ENCODE measurements at places on chromosomes 5 and 9.
A peak's percentile ranks its signal among the peaks of the same experiment; 100 is the strongest.

DNA sequence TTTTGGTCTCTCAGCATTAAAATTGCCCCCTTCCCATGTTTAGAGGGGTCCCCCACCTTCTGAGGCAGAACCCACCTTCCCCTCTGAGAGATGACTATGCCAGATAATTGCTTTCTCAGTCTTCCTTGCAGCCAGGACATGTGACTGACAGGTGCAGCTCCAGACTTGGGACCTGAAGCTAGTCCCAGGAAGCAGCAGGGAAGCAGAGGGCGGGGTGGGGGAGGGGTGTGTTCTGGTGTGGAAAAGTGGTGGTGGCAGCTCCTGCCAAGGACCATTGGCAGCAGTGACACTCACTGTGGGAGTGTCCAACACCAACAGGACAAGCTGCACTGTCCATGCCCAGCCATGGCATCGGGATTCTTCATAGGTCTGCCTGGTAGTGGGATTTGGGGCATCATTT, 2.3 kb downstream of the EIF4E1B start:
- DNase-seq: peak; percentile 28

DNA sequence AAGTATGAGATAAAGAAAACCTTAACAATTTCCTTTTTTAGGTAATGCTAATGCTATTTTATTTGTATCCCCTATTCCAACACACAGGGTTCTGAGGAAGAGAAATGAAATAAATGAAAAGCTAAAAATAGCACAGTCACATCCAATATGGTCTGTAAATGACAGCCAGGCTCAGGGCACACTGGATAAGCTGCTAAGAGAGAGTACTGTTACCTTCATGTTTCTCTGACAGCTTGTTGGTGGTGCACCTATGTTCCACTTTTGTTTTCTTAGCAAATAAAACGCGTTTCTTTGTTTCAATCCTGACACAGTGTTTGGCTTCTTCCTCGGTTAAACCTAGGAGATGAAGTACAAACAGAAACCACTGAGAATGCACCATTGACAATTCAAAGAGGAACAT, 41.3 kb downstream of the C6 start:
- no peak for DNase-seq

GRCh38 chr9:112355427-112355897, 22.0 kb upstream of the PTBP3 start:
- DNase-seq: peak; percentile 5

DNA sequence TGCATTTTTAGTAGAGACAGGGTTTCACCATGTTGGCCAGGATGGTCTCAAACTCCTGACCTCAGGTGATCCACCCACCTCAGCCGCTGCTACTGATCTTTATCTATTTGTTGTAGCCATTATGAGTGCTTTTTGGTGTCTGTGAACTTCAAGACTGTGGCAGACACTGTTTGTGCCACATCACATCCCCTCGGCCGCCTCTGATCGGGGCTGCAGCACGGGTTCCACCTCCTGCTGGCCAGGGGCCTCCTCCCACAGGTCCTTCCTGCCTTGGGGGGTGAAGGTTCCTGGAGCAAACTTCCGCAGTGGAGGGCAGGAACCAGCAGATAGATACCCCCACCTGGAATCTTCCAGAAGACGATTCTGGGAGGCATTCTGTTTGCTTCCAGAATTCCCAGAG, 98.5 kb downstream of the C9orf50 start:
- no peak for DNase-seq

DNA sequence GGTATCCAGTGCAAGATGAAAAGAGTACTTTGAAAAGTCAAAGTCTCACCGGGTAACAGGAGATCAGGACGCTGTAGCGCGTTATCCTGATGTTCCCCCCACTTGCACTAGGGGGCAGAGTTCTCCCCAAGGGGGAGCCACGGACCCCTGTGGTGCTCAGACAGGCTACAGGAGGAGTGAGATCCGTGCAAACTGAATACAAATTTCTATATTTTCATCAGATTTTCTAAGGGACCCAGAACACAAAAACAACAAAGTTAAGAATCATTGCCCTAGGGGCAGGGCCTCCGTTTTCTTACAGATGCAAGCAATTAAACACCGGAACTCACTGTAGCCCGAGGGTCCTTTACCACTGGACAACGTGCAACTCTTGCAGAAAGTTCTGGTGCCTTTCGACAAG, 2.0 kb downstream of the MYO10 start:
- peak; percentile 90 for DNase-seq

DNA sequence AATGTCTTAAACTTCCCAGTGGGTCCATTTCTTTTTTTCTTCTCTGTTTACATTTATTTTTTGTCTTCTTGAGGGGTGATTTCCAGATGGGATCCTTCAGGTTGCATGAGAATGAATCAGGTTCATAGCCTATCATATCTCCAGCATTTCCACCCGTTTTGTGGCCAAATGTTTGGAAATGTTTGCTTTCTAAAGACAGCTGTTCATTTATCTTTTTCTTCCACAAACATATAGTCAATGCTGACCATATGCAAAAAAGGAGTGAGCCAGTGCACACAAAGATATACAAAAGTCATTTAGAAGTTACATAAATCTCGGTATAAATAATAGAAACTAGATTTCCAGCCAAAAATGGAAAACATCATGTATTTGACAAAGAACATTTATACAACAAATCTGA, 71.6 kb upstream of the STC2 start:
- no peak for DNase-seq

- DNase-seq: peak; percentile 46
Observed at GRCh38 chr9:113964495-113965170, 88.5 kb downstream of the ZNF618 start.

DNA sequence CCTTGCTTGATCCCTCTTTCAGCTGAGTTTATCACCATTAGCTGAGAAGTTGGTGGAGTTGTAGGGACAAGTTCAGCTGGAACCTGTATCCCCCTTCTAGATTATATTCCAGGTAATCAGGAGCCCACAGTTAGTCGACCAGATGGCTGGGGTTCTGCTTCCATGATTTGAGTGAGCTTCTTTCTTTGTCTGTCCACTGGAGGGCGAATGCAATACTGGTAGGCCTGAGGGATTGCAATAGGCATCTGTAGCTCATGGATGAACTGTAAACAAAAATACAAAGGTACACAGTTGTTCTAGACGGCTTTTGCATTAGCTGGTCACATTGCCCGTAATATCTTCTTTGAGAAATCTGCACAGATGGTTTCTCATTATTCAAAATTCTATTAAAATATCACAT, 88.9 kb downstream of the PCSK5 start:
- DNase-seq: no peak
